Pulmonary artery endothelial cell (primary cell): ENCODE measurements at places on chromosomes 2 and 18.
A peak's percentile ranks its signal among the peaks of the same experiment; 100 is the strongest.

DNA sequence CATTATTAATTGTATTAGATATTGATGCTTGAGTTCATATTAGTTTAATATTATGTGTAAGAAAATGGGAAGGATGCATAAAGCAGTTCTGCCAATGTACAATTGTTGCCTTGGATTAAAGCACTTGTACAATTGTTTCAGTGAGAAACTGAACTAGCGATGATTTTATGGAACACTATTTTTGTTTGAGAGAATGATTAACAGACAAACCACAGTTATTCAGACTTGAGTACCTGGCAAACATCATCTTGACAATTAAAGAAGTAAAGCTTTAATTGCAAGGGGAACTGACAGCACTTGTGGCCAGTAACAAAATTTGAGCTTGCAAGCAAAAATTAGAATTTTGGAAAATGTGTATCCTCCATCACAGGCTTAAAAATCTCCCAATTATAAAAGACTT, 214.3 kb downstream of the RIT2 start:
- DNase-seq = no peak

DNA sequence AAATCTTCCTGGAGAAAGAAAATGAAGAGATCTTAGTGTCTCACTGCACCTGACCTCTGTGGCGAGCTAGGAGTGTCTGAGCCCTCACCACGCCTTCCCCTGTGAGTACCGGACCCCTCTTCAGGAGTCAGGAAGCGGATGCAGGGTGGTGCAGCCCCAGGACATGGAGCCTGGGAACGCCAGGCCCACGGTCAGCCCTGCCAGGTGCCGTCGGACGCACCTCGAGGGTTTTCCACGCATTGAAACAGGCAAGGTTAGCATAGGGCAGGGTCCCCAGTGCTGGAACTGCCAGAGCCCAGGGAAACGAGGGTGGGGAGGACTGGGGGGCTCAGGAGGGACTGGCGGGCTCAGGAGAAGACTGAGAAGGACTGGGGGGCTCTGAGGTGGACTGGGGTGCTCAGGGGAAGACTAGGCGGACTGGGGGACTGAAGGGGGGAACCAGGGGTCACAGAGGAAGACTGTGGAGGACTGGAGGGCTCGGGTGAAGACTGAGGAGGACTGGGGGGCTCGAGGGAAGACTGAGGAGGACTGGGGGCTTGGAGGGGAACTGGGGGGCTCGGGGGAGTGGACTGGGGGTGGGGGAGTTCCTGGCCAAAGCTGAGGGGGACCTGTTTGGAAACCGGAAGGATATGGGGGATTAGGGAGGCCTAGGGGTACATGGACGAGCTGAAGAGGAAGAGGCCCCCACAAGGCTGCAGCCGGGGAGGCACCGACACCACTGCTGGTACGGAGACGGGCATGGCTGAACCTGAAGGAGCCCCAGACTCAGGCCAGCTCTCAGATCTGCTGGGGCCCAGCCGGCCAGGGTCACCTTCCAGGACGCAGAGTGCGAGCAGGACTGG, 65.2 kb upstream of the SNTG2 start:
- DNase-seq = no peak

- peak; percentile 24 for DNase-seq
Measured at GRCh38 chr2:229586746-229587705, 127.3 kb downstream of the DNER start.

- no peak for DNase-seq
Measured at GRCh38 chr2:201203916-201204654, 21.1 kb downstream of the CASP10 start.

DNA sequence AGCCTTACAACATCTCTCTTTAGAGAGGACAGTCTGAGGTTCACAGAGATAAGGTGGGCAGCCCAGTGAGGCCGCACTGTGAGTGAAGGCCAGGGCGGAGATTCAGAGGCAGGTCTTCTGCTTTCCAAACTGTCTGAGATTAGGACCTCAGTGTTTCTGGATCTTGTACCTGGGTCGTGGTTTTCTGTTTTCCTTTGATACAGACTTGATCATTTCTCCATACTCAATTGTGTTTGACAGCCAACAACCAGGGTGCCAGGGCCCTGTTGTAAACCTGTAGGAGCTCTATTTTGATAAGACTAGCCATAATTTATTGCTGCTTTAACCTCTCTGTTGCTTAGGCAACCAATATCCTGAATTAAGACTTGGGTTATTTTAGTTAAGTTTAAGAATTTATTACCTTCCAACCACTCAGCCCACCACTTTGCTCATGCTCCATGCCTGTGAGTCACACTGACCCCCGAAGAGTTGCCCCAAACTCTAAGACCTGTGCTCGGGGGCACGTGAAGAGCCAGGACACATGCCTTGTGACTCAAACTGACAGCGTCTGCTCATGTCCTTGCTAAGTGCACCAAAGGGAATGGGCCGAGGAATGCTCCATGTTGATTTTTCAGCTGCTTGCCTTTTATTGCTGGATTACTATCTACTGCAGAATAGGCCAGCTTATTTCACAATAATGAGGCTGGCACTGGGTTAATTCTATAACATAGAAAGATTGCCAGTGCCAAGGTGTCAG, 248.6 kb downstream of the BCL2 start:
- DNase-seq = no peak

GRCh38 chr2:24105816-24106215, 17.3 kb downstream of the PFN4 start:
- no peak for DNase-seq
